Omental fat pad (tissue), 4 donors: ENCODE measurements at places on chromosomes 3 and 15. TPM values are rescaled to one million over a fixed set of nuclear protein-coding genes. Genes with fewer than 3 reads are reported as not detected.

The CTXN2 gene
- not detected for total RNA-seq

The CSTA gene
- 2.7 TPM for total RNA-seq

The OR5H6 gene
- total RNA-seq = not detected

The ZPLD1 gene
- not detected for total RNA-seq

The ALDH1A3 gene
- total RNA-seq = 1,088 TPM

The EPHB3 gene
- total RNA-seq = 1.8 TPM

The GOLGA8S gene
- total RNA-seq = 0.25 TPM

The RETNLB gene
- total RNA-seq = not detected

The CFAP100 gene
- total RNA-seq = not detected

The PIGZ gene
- 8.5 TPM for total RNA-seq

The NR1I2 gene
- 0.38 TPM for total RNA-seq

The MUC20 gene
- 8.7 TPM for total RNA-seq

The COL6A5 gene
- total RNA-seq = not detected

The ACY1 gene
- total RNA-seq = 57.7 TPM

The MASP1 gene
- total RNA-seq = 6.2 TPM

The MYH15 gene
- total RNA-seq = not detected

The THRB gene
- total RNA-seq = 23.3 TPM
